Cardiac muscle cell (in vitro differentiated cells and primary cell): ENCODE measurements at places on chromosomes 1 and 21. TPM values are rescaled to one million over a fixed set of nuclear protein-coding genes. Genes with fewer than 3 reads are reported as not detected.

The GIPC2 gene
- 0.28 and 0.30 TPM in 2 replicates for total RNA-seq

DNA sequence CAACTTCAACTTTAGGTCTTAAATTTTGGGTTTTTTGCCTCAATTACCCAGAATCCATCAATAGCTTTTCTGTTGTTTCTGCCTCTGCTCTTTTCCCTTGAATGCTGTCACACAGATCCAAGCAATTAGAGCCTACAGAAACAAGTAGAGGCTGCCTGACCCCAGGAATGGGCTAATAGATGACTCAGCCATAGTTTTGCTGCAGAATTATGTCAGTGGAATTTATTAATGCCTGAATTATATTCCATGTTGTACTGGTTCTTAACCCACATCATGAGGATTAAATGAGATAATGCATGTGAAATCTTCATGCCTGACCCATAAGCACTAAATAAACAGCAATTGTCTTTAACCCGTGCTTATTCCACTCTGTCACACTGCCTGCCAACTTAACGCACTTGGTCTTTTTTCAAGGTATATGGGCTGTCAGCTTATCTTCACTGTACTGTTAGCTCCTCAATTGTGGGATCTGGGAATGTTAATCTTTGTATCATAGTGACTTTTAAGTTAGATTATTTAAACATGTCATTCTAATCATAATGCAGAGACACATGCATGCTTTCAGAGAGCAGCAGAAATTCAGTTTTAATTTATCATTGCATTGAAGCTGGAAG lies 213.3 kb downstream of the ROR1 start:
- peak; percentile 46 for DNase-seq

- DNase-seq: peak; percentile 37
Observed at GRCh38 chr21:37039411-37040075, 33.0 kb downstream of the RIPPLY3 start.

The PTPN7 gene
- total RNA-seq: not detected in 2 replicates

- no peak for DNase-seq
Observed at GRCh38 chr1:30785181-30785580, 27.6 kb upstream of the LAPTM5 start.

DNA sequence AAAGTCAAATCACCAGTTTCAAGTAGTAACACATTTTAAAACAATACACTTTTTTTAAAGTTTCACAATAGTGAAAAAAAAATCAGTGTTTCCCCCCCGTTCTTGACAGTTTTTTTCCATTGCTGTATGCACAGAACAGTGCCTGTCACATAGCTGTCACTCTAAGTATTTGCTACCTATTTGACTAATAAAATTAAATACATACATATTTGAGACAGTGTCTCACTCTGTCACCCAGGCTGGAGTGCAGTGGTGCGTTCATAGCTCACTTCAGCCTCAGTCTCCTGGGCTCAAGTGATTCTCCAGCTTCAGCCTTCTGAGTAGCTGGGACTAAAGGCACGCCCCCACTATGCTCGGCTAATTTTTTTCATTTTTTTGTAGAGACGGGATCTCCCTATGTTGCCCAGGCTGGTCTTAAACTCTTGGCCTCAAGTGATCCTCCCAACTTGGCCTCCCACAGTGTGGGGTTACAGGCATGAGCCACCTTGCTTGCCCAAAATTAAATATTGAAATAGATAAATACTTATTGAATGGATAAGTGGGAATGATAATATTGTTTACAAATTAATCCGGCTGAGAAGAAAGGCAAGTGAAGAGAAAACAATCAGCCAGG lies 12.6 kb upstream of the RHBG start:
- DNase-seq: no peak

The PLA2G5 gene
- not detected in 2 replicates for total RNA-seq

DNA sequence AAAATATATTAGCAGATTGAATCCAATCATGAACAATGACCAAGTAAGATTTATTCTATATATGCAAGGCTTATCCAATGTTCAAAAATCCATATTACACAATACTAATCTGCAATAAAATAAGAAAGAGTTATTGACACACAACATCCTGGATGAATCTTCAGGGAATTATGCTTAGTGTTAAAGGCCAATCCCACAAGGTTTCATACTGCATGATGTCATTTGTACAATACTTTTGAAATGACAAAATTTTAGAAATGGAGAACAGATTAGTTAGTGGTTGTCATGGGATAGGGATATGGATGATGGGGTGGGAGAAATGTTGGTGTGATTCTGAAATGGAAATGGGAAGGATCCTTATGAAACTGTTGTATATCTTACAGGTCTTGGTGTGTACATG lies 425.7 kb downstream of the SIPA1L2 start:
- no peak for DNase-seq

GRCh38 chr1:54475357-54475881 lies 69.2 kb upstream of the SSBP3 start:
- no peak for DNase-seq

GRCh38 chr1:235434001-235434400 lies 66.8 kb downstream of the TBCE start:
- DNase-seq: no peak

The CBS gene
- 53.8 and 102 TPM in 2 replicates for total RNA-seq

DNA sequence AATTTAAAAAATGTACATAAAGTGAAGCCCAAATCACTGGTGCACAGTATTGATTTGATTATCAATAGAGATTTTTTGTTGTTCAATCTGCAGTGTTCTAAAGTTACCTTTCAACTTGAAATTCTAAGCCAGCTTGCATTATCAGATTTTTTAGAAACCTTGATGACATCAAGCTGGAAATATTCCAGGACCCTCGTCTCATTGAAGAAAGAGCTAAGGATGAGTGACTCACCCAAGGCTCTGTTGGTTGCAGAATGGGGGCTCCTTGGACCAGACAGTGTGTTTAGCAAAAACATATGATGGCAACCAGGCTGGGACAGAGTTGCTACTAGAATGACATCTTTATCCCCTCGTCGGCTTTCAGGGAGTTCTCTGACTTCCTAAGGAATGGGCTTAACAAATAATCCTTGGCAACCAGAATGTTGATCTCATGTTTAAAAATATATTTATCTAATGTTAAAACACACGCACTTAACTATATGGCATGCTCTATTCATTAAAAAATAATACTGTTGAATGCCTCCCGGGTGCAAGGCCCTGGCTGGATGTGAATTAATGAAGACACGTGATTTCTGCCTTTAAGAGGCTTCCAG lies 79.7 kb downstream of the RUNX3 start:
- DNase-seq: no peak

The MR1 gene
- 0.12 and 0.21 TPM in 2 replicates for total RNA-seq

The TMEM222 gene
- total RNA-seq: 32.1 and 39.6 TPM in 2 replicates

The OR2G6 gene
- not detected in 2 replicates for total RNA-seq

DNA sequence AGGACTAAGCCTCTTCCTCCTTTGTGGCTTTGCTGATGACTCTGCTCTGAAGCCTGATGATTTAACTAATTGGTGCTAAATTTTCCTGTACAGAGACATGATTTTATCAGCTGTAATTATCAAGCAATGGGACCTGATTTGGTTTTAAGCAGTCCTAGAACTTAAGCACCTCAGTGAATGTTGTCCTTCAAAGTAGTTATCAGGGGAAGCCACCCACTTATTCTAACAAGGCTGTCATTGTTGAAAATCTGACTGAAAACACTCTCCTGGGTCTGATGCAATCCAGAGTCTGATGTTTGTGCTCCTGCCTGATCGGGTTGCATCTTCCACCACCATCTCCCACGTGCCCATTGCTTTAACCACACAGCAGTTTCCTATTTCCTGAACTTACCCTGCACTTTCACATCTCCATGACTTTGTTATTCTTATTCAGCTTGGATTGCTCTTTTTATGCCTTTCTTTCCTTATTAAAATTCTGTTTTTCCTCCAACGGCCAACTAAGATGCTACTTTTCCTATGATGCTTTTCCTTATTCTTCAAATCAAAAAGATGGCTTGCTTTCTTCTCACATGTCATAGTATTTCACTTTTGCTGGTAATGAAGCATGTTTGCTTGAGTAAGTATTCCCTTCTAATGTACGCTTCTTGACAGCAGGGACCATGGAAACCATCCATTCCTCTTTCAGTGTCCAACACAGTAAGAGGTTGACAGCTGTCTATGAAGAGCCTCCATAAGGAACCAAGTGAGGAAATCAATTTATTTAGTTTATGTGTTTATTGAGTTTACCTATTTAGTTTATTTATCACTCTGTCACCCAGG lies 55.0 kb downstream of the S1PR1 start:
- peak; percentile 30 for DNase-seq

- DNase-seq: no peak
Observed at GRCh38 chr1:226419284-226420029, 11.6 kb upstream of the PARP1 start.

The FLAD1 gene
- 34.3 and 39.7 TPM in 2 replicates for total RNA-seq

The CD52 gene
- total RNA-seq: not detected in 2 replicates

The AMY2A gene
- total RNA-seq: not detected in 2 replicates

The CAMK1G gene
- 5.4 and 8.5 TPM in 2 replicates for total RNA-seq

- peak; percentile 2 for DNase-seq
Observed at GRCh38 chr1:82837766-82838465, 1037.2 kb downstream of the ADGRL2 start.

DNA sequence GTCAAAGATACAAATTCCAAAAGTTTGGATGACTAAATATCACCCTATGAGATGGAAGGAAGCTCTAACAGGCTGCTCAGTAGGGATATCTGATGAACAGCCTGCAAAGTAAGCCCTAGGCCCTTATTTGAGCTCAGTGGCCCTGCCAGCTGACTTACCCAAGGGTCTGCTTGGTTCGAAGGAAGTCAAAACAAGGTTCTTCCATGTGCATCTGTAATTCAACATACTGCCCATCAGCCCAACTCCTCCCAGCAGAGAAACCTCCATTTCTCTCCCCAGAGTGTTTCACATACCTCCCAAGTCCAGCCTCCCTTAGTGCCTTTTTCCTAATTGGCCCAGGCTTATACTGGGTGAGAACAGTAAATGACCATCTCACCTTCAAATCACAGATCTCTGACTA lies 86.6 kb downstream of the NRDC start:
- DNase-seq: no peak

DNA sequence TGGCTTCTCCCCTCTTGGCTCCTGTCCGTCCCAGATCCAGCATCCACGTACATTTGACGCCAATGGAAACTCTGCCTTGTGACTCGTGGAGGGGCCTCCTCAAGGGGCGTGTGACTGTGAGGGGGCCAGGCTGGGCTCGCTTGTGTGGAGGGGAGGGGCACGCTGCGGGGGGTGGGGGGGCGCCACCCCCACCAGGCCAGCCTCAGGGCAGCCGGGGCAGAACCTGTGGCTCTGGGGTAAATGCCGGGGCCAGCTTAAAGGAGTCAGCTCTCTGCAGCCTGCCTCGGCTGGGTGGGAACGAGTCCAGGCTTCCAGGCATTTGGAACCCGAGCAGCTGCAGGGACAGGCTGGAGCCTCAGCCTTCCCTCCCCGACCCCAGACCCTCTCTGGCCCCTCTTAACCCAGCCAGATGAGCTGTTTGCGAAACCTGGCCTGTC lies 94.1 kb downstream of the SIK1 start:
- DNase-seq: no peak

GRCh38 chr21:28991861-28992525 lies 684 bp downstream of the LTN1 start:
- no peak for DNase-seq
